DMS79 treated with DMSO at 0.1 percent for 48 hours (cell line): ENCODE measurements at places on chromosomes 6 and 20.

GRCh38 chr6:55819811-55820210 is 55.6 kb downstream of the BMP5 start:
- no peak for DNase-seq

DNA sequence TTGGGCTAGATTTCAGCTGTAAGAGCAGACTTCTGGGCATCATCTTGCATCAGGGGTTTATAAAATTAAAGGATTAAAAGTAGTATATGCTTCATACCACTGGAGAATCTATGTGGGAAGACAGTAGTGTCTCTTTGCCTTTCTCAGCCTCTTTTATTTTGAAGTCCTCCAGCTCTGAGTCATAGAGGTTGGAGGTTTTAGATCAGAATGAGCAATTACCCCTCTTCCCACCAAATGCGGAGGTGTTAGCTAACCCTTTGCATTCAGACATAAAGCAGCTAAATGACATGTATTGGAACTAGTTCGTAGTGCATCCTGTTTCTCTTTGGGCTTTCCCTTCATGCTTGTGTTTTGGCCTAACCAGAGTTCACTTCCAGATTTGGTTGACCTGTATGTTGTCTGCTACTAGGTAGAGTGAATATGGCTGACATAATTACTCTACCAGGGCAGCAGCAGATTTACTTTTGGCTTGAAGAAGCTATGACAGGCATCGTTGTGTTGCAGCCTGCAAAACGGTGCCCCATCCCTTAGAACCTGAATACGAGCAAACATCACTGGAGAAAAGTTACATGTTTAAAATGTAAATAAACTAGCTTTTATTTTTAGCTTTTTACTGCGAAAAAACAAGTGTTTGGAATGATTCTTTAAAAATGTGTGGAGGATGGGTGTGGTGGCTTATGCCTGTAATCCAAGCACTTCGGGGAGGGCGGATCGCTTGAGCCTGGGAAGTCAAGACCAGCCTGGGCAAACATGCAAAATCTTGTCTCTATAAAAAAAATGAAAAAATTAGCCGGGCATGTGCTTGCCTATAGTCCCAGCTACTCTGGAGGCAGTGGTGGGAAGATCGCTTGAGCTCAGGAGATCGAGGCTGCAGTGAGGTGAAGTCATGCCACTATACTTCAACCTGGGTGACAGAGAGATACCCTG is 82.2 kb downstream of the MYO6 start:
- DNase-seq, result no peak

DNA sequence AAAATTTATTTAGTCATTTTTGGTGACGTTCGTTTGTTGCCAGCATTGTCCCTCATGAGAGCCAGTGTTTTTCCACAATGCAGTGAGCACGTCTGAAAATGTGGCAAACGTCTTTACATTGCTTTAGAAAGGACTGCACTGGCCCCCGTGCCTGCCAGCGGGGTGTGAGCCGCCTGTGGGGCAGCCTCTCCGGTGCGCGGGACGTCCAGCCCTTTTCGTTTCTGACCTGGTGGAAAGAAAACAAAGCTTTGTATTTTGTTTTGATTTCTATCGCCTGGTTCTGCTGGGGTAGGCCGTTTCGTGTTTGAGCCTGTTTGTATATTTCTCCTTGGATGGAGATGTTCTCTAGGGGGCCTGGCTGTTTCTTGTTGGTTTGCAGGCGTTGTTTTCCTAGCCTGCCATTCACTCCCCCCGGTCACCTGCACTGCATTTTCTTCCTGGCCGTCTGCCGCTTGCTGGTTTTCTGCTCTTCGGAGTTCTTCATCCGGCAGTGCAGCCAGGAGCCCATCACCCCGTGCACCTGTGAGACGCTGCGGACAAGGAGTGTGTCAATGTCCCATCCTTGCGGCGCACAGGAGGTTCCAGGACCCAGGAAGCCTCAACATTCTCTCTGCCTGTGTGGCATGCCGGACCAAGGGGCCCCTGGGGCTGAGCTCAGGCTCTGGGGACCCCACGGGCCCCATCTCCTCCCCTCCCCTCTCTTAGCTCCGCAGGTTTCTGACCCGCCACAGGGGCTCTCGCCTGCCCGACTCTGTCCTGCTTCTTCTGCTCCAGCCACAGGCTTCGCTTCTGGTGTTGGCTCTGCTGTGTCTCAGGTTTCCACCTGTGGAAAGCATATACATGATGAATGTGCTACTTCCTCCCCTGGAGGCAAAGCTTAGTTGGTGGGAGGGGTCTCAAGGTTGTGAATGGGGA is 100.5 kb downstream of the CDH4 start:
- peak; percentile 36 for DNase-seq

GRCh38 chr6:165725201-165725600 is 62.2 kb upstream of the PDE10A start:
- DNase-seq, result no peak

- DNase-seq, result peak; percentile 88
Measured at GRCh38 chr20:46255440-46256104, 52.7 kb downstream of the CDH22 start.

- no peak for DNase-seq
Measured at GRCh38 chr20:63692436-63693082, 3.9 kb upstream of the TNFRSF6B start.

DNA sequence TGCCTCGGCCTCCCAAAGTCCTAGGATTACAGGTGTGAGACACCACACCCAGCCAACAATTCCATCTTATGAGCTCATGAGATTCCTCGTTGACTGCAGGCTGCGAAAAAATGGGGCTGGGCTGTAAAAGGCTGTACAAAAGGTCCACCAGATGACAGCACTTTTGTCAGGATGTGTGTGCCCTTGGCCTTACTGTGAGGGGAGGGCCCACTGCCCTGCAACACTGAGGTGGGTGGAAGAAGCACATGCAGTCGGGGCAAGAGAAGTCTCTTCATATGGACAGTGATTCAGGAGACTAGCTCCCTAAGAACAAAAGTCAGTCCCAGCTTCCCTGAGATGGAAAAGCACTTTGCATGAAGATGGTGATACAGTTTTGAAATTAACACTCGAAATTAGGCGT is 50.5 kb downstream of the KCTD20 start:
- DNase-seq, result no peak

DNA sequence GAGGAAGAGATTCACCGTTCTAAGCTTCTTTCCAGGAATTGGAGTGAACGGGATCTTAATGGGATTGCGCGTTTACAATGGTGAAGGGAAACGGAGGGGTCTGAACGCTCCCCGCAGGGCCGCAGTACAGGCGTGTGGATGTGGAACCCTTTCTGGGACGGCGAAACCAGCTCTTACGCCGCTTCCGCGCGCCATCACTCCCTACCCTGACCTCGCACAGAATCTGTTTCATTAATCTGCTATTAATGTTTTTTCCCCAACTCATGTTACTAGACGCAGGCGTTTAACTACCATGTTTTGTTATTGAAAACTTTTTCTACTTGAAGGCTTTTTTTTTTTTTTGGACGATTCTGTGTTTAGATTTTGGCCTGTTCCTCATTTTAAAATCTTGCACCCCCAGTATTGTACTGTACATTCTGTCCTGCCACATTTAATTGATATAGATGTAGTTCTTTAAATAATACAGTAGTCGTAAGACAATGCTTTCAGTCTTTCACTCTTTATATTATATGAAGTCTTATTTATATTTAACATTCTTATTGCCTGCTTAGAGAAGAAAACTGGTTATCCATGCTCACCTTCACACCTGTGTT is 696 bp upstream of the SUPT3H start:
- DNase-seq, result peak; percentile 84

GRCh38 chr6:104558746-104559145 is 301.0 kb downstream of the HACE1 start:
- DNase-seq, result no peak

DNA sequence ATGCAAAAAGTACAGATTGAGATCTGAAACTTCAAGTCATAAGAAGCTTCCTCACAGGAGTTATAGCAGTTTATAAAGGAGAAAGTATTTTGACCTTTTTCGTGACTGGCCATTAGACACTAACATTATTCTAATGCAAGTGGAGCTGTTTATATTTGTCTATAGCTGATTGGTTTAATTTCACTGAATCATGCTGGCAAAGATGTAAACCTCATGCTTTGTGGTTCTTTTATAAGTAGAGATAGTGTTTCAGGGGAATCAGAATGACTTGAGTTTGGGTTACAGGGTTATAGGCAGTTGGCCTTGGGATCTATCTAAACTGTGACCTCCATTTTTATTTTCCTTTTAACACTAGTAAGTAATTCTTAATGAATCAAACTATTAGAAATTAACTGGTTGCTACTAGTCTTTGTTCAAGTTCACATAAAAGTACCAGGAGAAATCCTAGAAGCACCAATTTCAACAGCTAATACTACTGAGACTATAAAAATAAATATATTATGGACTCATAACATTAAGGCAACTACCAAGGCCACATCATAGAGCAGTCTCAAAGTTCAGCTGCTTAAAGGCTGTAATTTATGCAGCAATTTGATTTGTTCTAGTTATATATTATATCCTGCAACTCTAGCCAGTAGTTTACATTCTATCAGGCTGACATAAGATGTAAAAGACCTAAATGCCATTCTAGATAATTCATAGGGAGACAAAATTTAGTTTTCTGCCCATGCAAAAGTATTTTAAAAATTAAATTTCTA is 94.0 kb downstream of the RNGTT start:
- DNase-seq, result no peak

DNA sequence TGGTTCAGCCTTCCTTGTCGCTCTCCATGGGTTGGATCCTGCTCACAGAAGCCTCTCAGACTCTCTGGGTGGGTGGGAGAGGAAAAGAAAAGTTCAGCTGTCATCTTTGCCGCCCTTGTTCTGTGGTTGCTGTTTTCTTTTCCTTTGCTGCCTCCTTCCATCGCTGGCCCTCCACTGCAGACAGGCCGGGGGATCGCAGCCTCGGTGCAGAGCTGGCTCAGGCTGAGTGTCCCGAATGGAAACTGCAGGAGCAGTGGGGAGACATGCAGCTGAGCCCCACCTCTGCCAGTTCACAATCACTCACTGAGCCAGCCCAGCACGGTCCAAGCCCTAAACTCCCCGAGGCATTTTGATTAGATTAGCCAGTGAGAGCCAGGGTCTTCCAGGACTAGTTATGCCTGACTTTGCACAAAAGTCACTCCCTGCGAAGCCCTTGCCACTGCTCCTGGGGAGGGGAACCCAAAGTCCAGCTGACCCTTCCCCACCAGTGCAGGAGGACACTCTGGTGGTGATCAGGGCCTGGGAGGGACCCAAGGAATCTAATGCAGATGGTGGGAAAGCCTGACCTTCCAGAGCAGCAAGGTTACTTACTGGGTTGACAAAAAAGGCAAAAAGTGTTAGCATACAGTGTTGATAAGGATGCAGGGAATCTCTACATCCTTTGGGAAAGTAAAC is 14.0 kb downstream of the NRN1 start:
- DNase-seq, result no peak

- DNase-seq, result no peak
Measured at GRCh38 chr6:37840940-37841300, 21.4 kb downstream of the ZFAND3 start.

- DNase-seq, result no peak
Measured at GRCh38 chr6:23170049-23170448, 600.7 kb downstream of the HDGFL1 start.

GRCh38 chr6:73079978-73080377 is 145.3 kb downstream of the KHDC1L start:
- no peak for DNase-seq

- DNase-seq, result no peak
Measured at GRCh38 chr20:33563788-33564187, 73.9 kb downstream of the CBFA2T2 start.

- DNase-seq, result no peak
Measured at GRCh38 chr6:12280902-12281301, 9.3 kb upstream of the EDN1 start.

DNA sequence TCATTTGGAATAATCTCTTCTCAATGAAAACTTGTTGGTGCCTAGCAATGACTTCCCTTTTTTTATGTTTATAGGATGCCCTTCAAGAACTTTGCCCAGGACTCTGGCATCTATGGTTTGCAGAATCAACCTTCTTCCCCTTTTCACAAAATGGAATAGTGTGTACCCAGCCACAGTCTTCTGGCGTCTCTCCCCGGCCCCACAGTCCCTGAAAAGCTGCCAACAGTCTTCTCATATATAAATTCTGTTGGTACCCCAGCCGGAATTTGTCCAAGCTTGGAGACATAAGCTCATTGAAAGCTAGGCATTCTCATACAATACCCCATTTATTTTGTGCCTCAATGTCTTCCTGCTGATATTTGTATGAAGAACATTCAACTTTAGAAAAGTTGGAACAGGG is 26.4 kb upstream of the MCM3 start:
- DNase-seq, result no peak

GRCh38 chr6:135631821-135632220 is 134.3 kb upstream of the AHI1 start:
- no peak for DNase-seq
